ENCODE measurements at places on chromosomes 16 and 17.

GRCh38 chr16:86222965-86223551, 287.3 kb upstream of the FOXF1 start:
- DNase-seq: no peak

- DNase-seq: peak; percentile 67
These were observed 33.3 kb downstream of the PLCD3 start for GRCh38 chr17:45098869-45099616.

- no peak for DNase-seq
These were observed 358.3 kb downstream of the SOX9 start for GRCh38 chr17:72479113-72479512.

DNA sequence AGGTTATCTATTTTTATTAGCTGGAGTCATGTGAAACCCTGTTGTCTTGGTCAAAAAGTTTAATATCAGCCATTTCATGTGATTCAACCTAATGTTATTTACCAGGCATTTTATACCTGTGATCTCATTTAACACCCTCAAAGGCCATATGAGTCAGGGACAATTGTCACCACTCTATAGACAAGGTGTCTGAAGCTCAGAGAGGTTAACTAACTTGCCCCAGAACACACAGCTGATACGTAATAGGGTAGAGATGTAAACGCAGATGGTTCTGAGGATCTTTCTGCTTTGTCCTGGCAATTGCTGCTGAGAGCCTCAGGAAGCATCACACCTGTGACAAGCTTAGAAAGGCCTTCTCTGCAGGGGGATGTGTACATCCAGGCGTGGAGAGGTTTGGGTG, 4.9 kb downstream of the CD300A start:
- DNase-seq: no peak

DNA sequence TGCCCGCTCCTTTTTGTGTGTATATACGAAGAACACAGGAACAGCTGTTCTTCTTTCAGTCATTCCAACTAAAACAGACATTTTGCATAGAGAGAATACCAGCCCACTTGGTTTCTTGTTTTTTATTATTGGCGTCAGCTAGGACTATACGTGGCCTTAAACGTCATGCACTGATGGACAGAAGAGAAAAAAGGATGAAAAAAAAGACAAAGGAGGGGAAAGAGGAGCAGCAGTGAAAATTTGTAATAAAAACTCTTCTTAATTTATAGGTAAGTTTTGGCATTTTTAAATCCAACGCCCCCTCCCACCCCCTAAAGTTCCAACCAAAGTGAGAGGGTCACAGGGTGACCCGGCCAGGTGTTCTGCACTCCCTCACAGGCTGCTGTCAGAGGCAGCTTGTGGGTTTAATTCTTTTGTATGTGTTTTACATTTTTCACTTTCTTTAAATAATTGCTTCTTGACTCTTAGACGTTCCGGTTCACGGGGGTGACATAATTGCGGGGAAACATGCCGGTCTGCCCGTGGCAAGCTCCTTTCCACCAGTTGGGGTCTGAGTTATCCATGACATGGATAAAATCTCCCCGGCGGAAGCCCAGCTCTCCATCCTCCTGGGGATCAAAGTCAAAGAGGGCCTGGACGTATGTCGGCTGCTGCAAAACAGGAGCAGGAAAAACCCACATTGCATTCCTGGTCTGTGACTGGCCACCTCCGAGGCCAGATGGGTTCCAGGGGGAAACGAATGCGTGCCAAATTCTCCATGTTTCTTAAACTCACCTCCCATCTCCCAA, 30.9 kb upstream of the SLC25A19 start:
- no peak for DNase-seq

DNA sequence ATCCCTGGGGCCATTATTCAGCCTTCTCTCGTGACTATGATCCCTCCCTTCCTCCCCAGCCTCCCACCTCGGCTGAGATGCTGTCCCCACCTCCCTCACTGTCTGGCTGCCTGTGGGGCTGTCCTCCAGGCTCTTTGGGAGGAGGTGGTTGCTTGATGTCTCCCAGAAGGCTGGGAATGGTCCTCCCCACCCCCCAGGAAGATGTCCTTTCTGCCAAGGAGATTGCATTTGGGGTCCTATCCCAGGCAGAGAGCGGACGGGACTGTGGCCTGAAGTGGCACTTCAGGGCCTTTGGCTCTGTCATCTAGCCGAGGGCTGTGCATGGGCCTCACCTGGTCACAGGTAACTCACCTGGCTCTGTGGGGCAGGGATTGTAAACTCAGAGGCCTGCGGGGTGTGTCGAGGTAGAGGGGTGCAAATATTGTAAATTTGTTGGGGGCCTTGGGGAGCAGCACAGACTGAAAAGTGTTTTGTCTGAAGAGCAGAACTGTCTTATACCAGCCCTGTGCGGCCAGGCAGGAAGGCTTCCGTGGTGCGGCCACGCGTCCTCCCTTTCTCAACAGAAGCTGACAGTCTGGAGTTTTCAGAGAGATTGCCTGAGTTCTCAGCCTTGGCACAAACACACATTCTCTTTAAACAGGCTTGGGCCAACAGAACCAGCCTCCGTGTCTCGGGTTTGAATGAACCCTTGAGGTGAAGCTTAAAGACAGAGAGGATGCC, 177.9 kb downstream of the SEC14L1 start:
- no peak for DNase-seq

GRCh38 chr17:80940171-80941123, 51.2 kb upstream of the CHMP6 start:
- DNase-seq: no peak

DNA sequence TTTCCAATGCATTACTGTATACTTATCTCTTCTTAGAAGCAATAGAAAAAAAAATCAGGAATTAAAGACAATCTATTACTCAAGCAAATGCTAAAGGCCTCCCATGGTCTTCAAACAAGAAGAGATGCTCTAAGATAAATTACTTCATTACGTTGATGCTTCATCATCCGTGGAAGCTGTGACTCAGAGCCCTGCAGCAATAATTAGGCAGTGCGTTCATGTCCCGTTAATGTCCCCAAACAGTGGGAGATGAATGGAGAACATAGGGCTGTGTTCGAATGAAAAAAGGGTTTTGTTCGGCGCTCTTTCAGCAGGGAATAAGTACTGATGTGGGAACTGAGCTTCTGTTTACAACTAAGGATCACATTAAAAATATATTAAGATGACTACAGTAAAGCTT, 15.9 kb upstream of the PDXDC1 start:
- no peak for DNase-seq

- DNase-seq: no peak
These were observed 280.3 kb upstream of the FOXF1 start for GRCh38 chr16:86229866-86230656.

GRCh38 chr17:19928299-19928698, 49.3 kb downstream of the AKAP10 start:
- no peak for DNase-seq

GRCh38 chr16:53219795-53220454, 165.1 kb downstream of the CHD9 start:
- no peak for DNase-seq

DNA sequence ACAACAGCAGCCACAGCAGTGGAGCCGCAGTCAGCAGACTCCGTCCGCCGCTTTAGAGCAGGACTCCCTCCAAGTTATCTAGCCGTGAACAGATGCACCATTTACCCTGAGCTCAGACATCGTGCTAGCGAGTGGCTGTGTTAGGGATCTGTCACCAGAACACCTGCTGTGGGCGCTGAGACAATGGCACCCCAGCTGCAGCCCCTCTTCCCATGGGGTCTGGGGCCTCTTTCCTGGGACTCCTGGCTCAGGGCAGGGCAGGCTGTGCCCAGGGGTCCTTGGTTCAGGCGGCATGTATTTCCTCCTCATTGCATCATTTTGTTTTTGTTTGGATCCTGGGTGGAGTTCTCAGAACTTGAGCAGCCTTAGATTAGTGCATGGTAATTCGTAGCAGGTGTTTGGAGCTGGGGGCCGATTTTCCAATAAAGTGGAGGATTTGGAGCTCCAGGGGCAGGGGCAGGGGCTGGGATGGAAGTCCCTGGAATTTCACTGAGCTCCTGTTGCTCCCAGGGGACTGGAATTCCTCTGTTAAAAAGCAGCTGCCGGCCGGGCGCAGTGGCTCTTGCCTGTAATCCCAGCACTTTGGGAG, 23.4 kb downstream of the NMRAL1 start:
- DNase-seq: no peak

DNA sequence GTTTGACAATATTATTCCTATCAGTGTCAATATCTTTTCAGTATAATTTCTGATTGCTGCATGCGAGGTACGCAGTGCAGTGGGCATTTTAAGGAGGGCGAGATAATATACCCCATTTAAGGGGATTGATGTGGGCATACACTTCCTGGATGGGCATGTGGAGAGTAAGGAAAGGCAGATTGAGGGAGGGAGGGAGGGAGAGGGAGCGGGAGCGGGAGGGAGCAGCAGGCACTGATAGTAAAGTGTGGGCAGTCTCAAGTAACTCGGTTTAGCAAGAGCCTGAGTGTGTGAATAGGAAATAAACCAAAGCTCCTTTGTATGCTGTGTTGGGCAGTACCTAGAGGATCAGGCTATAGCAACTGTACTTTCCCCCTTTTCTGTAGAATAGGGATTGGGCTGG, 5.1 kb downstream of the BPTF start:
- no peak for DNase-seq

DNA sequence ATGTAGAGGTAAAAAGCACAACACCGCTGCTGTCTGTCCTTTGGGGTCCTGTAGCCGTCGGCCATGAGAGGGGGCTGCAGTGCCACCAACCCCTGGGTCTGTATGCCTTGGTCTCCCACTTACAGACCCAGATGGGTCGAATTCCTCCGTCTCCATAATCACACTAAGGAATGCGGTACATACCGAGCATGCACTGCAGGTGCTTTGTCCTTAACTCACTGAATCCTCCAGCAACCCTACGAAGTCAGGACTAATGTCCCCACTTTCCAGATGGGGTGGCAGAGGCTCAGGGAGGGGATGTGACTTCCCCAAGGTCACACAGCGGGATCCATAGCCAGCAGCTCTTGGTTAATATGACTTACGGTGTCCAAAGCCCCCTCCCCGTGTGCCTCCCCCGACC, 219.9 kb upstream of the CIBAR2 start:
- DNase-seq: no peak

DNA sequence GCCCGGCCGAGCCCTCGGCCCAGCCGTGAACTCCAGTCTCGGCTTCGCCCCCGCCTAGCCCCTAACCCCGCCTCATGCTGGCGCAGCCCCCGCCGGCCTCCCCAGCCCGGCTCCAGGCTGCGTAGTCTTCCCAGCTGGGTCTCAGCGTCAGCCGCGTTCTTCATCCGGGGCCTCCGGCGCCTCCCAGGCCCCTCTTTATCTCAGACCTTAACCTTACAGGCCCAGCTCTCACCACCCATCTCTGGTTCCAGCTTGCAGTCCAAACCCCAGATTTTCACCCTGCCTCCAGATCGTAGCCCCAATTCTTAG, at the start of gene PROCA1:
Gene PROCA1, minus strand, starts transcription at position 166 of the 309 bp plus-strand sequence. CDS start 228 bp downstream, outside the sequence.
- DNase-seq: no peak

GRCh38 chr16:3740934-3741333, 23.6 kb upstream of the TRAP1 start:
- DNase-seq: no peak

GRCh38 chr17:82647593-82648164, 565 bp downstream of the WDR45B start:
- DNase-seq: peak; percentile 37
